ENCODE measurements at places on chromosomes 5 and 9.
A peak's percentile ranks its signal among the peaks of the same experiment; 100 is the strongest.

GRCh38 chr5:99004960-99005359, 76.2 kb upstream of the CHD1 start:
- DNase-seq: no peak

DNA sequence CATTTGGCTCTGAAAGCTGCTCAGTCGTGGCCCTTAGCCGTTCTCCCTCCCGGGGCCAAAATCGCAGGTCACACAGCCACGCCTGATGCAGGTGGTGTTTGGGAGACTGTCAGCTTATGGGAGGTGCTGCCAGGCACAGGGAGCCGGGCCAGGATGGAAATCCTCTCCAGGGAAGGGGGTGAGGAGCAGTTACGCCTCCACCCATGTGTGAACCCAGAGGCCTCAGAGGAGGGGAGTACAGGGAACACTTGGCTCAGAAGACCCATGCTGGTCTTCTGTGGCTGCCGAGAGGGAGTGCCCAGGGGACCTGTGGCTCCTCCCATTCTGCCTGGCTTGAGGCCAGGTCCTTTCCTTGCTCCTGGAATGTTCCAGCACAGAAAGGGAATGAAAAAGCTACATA, 3.6 kb upstream of the OLFM1 start:
- DNase-seq: no peak

- no peak for DNase-seq
These were observed 3.0 kb downstream of the SOWAHA start for GRCh38 chr5:132816083-132816482.

DNA sequence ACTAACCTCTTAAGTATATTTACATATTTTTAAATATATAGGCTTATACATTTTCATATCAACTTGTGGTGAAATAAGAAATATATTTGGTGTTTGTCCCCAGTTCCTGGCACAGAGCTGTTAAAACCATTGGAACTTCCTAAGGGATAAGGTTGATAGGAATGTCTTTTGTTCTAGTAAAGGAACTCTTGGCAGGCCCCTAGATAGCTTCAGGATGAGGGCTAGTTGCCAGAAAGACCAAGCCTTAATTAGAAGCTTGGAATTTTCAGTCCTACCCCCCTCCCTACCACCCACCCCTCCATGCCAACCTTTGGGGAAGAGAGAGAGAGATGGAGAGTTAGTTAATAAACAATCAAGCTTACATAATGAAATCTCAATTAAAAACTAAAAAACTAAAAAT, 638.6 kb upstream of the ACO1 start:
- DNase-seq: no peak

DNA sequence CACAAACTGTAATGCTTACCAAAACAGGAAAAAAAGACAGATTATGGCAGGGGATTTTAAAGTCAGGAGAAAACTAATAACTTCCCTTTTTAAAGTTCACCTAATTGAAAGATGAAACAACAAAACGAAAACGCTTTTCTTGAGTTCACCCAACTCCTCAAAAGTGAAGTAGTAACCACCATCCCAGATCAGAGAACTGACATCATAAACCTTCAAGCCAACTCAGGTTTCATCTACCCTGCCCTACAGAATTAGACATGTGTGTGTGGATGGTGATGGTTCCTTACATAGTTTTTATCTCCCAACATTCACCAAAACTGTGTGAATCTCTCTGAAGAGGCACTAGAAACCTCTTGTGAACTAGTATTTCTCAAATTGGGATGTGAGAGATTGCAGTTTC, 195.2 kb upstream of the PTGER4 start:
- DNase-seq: no peak

DNA sequence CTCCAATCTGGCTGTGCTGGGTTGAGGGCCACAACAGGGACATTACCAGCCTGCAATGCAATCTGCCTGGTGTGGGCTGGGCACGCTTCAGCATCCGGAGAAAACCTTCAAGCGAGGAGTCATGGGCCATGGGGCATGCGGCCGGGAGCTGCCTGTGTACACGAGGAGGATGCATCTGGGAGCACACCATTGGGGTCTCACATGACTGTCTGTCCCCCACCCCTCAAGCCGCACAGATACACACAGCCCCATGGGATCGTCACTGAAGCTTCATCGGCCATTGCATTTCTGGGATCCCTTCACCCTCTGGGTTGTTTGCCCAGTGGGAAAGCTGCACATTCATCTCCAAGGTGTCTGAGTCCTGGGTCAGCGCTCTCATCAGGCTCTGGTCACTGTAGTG, 9.9 kb downstream of the LCN1 start:
- DNase-seq: no peak

- DNase-seq: peak; percentile 1
These were observed 132.9 kb upstream of the ACO1 start for GRCh38 chr9:32251539-32251938.

DNA sequence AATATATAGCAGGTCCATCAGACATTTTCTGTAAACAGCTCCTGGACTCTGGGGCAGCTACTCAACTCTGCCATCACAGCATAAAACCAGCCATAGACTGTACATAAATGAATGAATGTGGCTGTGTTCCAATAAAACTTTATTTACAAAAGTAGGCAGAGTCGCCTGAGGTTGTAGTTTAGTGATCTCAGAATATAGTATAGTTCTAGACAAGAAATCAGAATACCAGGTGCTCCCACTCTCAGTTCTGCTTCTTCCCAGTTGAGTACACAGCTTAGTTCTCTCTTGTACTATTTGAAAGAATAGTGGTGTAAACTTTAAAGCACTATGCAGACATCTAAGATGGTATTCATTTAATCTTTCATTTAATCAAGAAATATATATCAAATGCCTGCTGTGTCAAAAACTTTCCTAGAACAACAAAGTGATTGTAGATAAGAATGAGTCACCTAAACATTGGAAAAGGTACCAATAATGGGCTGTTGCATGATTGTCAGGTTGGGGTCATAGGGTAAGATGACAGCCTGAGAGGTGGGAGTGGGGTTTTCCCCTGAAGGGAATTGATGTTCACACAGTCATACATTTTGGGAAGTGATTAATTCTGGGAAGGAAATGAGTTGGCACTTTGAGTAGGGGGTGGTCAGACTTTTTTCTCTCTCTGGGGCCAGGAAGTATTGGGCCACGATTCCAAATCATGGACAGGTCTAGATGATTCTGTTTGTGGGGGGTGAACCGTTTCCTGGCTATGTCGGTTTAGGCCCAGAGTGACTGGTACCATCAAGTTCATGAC, 37.0 kb downstream of the TNFSF8 start:
- no peak for DNase-seq

All from CD4-positive, alpha-beta T cell (primary cell).